T-cell (primary cell): ENCODE measurements at places on chromosomes 2 and 18. TPM values are rescaled to one million over a fixed set of nuclear protein-coding genes. Genes with fewer than 3 reads are reported as not detected.

Gene ABCB11
- total RNA-seq = not detected

DNA sequence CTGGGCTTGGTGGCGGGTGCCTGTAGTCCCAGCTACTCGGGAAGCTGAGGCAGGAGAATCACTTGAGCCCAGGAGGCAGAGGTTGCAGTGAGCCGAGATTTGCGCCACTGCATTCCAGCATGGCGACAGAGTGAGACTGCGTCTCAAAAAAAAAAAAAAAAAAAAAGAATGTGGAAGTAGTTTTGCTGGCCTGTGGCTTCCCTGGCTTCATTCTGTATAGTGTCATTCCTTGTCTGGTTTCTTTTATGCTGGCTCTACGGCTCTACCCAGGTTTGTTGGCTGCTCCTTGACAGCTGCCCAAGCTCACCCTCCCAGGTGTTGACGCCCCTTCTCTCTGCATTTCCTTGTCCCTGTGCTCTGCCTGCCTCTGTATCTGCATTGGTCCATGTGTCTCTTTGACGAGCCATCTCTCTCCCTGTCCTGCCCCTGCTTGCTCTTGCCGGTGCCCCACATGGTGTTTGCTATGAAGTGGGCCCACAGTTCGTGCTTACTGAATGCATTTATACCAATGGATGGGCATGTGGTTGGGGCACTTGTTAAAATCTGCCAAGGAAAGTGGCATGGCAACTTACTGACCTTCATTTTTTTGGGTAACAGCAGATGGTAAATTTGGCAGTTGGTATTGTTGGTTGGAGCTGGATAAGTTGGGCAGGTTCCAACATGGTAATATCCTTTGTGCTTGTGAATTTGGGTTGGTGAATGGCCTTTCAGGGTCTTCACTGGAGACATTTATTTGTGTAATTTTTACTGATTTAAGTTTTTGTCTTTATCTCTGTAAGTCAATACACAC is 113.9 kb downstream of the MAP4K4 start:
- no peak for DNase-seq
- H3K4me1 ChIP-seq = peaks cover 20% of the 10 kb centered on the region
- H3K4me3 ChIP-seq = no peak overlapping the region
- no peaks in the 10 kb centered on the region for H3K27me3 ChIP-seq
- H3K36me3 ChIP-seq = no peaks in the 10 kb centered on the region
- no peak overlapping the region for H3K27ac ChIP-seq

- H3K27ac ChIP-seq = no peak overlapping the region
- no peak overlapping the region for H3K4me3 ChIP-seq
- H3K27me3 ChIP-seq = no peaks in the 10 kb centered on the region
- no peak for DNase-seq
- no peaks in the 10 kb centered on the region for H3K36me3 ChIP-seq
Measured at GRCh38 chr2:54772110-54772509, 48.6 kb downstream of the EML6 start.

- DNase-seq = no peak
- no peaks in the 10 kb centered on the region for H3K27me3 ChIP-seq
- no peak overlapping the region for H3K27ac ChIP-seq
- no peak overlapping the region for H3K4me3 ChIP-seq
Measured at GRCh38 chr2:109736177-109736827, 57.8 kb upstream of the RGPD5 start.

- H3K36me3 ChIP-seq = no peaks in the 10 kb centered on the region
- H3K27me3 ChIP-seq = no peaks in the 10 kb centered on the region
- no peak overlapping the region for H3K4me3 ChIP-seq
- no peak overlapping the region for H3K27ac ChIP-seq
Measured at GRCh38 chr18:61196750-61197149, 136.5 kb upstream of the CDH20 start.

DNA sequence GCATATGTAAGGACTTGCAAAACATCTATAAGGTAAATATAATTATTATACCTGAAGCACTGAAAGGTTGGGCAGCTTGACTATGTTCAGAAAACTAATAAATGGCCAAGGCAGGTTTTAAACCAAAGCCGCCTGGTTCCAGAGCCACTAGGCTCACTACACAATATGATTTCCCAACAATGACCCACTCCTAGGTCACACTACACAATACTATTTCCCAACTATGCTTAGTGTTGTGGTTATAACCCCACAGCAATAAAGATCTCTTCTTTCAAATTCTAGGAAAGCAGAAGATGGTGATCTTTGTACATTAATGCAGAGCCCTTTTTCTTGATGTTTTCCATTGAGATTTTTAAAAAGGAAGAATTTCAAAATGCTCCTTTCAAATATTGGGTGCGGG is 180.4 kb downstream of the CYRIA start:
- H3K27ac ChIP-seq = no peak overlapping the region
- DNase-seq = no peak
- H3K36me3 ChIP-seq = no peaks in the 10 kb centered on the region
- no peak overlapping the region for H3K4me3 ChIP-seq
- H3K4me1 ChIP-seq = no peaks in the 10 kb centered on the region
